CD4-positive, CD25-positive, alpha-beta regulatory T cell (primary cell): ENCODE measurements at places on chromosomes 7 and 10. TPM values are rescaled to one million over a fixed set of nuclear protein-coding genes. Genes with fewer than 3 reads are reported as not detected.

The CDK14 gene
- total RNA-seq = 4.0 TPM

DNA sequence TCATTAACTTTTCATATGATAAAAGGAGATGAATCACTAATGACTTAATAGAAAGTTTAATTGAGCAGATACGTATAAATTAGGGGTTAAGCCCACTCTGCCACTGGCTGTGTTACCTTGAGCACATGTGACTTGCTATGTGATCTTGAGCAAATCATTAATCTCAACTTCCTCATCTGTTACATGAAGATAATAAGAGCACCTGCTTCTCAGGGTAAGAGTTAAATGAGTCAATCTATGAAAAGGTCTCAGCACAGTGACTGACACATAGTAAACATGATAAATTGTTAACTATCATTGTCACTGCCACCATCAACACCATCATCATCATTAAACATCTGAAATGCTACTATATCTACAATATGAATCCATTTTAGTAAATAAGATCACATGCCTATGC lies 110.8 kb downstream of the TPK1 start:
- no peaks in the 10 kb centered on the region for H3K4me1 ChIP-seq
- no peak for DNase-seq
- no peak overlapping the region for H3K4me3 ChIP-seq
- no peak overlapping the region for H3K27ac ChIP-seq

GRCh38 chr7:137625197-137625596 lies 221.6 kb downstream of the DGKI start:
- no peak for DNase-seq
- H3K36me3 ChIP-seq = no peaks in the 10 kb centered on the region
- H3K27me3 ChIP-seq = peaks cover 2% of the 10 kb centered on the region
- no peaks in the 10 kb centered on the region for H3K4me1 ChIP-seq
- H3K4me3 ChIP-seq = no peak overlapping the region
- no peak overlapping the region for H3K27ac ChIP-seq

The ENO4 gene
- not detected for total RNA-seq

The OR6B1 gene
- total RNA-seq = not detected

GRCh38 chr10:71711052-71711623 lies 8.4 kb downstream of the C10orf105 start:
- no peak for DNase-seq
- no peaks in the 10 kb centered on the region for H3K27me3 ChIP-seq
- peaks cover 53% of the 10 kb centered on the region for H3K4me1 ChIP-seq
- H3K27ac ChIP-seq = peak overlapping the region; percentile 90
- H3K4me3 ChIP-seq = no peak overlapping the region

The FOXP2 gene
- not detected for total RNA-seq

- no peak overlapping the region for H3K4me3 ChIP-seq
- DNase-seq = no peak
- no peaks in the 10 kb centered on the region for H3K27me3 ChIP-seq
- no peak overlapping the region for H3K27ac ChIP-seq
Measured at GRCh38 chr10:126060261-126060931, 164.0 kb downstream of the FANK1 start.

GRCh38 chr10:92702301-92702916 lies 12.7 kb downstream of the HHEX start:
- no peaks in the 10 kb centered on the region for H3K36me3 ChIP-seq
- H3K4me1 ChIP-seq = peaks cover 17% of the 10 kb centered on the region
- H3K27me3 ChIP-seq = peaks cover 15% of the 10 kb centered on the region
- no peak overlapping the region for H3K4me3 ChIP-seq
- no peak for DNase-seq

The ADARB2 gene
- total RNA-seq = 2.9 TPM

- no peaks in the 10 kb centered on the region for H3K4me1 ChIP-seq
- H3K27me3 ChIP-seq = no peaks in the 10 kb centered on the region
- no peak overlapping the region for H3K27ac ChIP-seq
- no peak overlapping the region for H3K4me3 ChIP-seq
Measured at GRCh38 chr10:37535459-37536246, 321.8 kb downstream of the ZNF248 start.

- no peaks in the 10 kb centered on the region for H3K4me1 ChIP-seq
- H3K27ac ChIP-seq = no peak within 1 kb of the TSS
- no peaks in the 10 kb centered on the region for H3K36me3 ChIP-seq
- H3K27me3 ChIP-seq = no peaks in the 10 kb centered on the region
- H3K4me3 ChIP-seq = no peak within 1 kb of the TSS
Measured at GRCh38 chr7:134778941-134779740, at the start of gene CALD1. TSS of gene CALD1 (plus strand) at chr7:134779634. CDS start at chr7:134867734, 88,100 bp downstream.

- no peaks in the 10 kb centered on the region for H3K36me3 ChIP-seq
- H3K27ac ChIP-seq = no peak overlapping the region
- H3K27me3 ChIP-seq = peaks cover 3% of the 10 kb centered on the region
- DNase-seq = no peak
- H3K4me3 ChIP-seq = no peak overlapping the region
Measured at GRCh38 chr7:132083126-132083525, 493.1 kb downstream of the PLXNA4 start.

DNA sequence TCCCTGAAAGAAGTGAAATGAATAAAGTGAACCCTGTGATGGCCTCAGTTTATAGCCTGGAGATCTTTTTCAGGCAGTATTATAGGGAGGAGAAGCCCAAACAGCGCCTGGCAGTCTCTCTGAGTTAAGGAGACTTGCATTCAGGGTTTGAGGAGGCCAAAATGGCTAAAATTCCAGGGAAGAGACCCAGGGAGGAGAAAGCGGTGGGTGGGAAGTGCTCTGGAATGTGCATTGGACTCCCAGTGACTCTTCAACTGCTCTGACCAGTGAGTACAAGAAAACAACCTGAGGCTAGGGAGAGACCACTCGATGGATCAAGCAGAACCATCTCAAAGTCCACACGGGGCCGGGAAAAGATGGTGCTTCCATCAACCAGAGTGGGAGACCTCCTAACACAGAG lies 35.3 kb upstream of the EPHB6 start:
- H3K4me1 ChIP-seq = no peaks in the 10 kb centered on the region
- no peaks in the 10 kb centered on the region for H3K36me3 ChIP-seq
- DNase-seq = no peak
- H3K27ac ChIP-seq = no peak overlapping the region

GRCh38 chr7:104873401-104873800 lies 140.6 kb upstream of the KMT2E start:
- no peaks in the 10 kb centered on the region for H3K36me3 ChIP-seq
- no peak overlapping the region for H3K27ac ChIP-seq
- no peaks in the 10 kb centered on the region for H3K27me3 ChIP-seq
- peaks cover 2% of the 10 kb centered on the region for H3K4me1 ChIP-seq

DNA sequence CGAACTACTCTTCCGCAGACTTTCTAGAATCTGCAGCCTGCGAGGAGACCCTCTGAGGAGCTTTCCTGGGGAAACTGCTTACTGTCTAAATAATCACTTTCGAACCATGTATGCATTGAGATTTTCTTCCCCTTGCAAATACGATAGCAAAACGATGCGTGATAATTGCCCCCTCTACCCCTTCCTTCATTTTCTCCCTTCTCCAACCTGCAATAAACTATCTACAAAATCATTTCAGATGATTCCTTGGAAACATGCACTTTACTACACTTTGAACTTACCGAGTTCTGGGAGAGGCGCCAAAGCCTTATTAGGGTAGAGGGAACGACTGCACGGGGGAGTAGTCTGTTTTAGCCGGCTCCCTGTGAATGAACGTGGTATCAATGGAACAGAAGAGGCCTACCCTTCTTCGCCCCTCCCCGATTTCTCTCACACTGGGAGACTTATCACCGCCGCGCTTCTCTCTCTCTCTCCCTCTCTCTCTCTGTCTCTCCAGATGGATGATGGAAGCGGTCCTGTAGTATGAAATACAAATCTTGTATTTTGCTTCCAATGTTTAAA lies at the start of gene FGFBP3:
Gene FGFBP3, minus strand, starts transcription at position 370 of the 561 bp plus-strand sequence. CDS start 517 bp downstream, outside the sequence.
- H3K27ac ChIP-seq = peak within 1 kb of the TSS; percentile 55
- peak within 1 kb of the TSS; percentile 87 for H3K4me3 ChIP-seq
- H3K36me3 ChIP-seq = no peaks in the 10 kb centered on the region
- H3K27me3 ChIP-seq = peaks cover 15% of the 10 kb centered on the region
- DNase-seq = peak; percentile 49

DNA sequence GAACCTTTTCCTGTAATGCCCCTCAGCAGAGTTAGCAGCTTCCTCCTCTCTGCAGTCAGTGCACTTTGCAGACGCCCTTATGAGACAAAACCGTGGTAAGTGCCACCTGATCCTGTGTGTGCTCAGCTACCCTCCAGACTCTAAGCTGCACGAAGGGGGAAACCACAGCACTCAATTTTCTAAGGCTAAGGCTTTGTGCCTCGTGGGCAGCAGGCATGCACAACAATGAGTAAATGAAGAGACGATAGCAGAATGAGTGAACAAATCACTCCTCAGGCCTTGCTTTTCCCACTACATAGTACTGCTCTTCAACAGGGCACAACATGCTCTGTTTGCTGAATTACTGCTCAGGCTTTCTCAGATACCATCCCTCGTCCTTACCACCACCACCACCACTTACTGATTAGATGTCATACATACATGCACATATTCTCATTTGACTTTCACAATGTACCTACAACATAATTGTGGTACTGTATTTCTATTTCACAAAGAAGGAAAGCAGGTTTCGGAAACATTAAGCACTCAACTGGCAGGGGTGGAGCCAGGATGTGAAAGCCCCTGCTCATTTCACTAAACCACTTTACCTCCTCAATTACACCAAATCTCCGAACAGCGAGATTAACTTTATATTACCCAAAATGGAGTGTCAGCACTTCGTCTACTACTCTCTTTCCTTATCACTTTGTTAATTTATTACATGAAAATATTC lies 85.4 kb downstream of the ICA1 start:
- peaks cover 51% of the 10 kb centered on the region for H3K4me1 ChIP-seq
- peak overlapping the region; percentile 82 for H3K4me3 ChIP-seq
- peak; percentile 47 for DNase-seq

DNA sequence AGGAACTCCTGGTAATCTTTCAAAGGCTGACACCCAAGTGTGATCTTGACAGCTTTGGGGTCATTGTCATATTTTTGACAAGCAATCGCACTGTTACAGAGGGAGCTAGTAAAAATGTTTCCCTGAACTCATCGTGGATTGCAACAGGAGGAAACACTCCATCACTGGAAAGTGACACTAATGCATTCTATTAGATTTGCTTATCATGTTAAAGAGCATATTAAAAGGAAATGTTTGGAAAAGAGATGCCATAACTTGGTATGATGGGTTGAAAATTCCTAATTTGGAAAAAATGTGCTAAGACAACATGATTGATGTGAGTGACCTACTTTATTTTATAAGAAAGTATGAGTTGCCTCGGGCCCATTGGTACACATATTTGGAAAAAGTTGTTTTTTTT lies 22.7 kb upstream of the EMX2 start:
- H3K27ac ChIP-seq = no peak overlapping the region
- H3K27me3 ChIP-seq = peaks cover 7% of the 10 kb centered on the region
- no peak overlapping the region for H3K4me3 ChIP-seq

DNA sequence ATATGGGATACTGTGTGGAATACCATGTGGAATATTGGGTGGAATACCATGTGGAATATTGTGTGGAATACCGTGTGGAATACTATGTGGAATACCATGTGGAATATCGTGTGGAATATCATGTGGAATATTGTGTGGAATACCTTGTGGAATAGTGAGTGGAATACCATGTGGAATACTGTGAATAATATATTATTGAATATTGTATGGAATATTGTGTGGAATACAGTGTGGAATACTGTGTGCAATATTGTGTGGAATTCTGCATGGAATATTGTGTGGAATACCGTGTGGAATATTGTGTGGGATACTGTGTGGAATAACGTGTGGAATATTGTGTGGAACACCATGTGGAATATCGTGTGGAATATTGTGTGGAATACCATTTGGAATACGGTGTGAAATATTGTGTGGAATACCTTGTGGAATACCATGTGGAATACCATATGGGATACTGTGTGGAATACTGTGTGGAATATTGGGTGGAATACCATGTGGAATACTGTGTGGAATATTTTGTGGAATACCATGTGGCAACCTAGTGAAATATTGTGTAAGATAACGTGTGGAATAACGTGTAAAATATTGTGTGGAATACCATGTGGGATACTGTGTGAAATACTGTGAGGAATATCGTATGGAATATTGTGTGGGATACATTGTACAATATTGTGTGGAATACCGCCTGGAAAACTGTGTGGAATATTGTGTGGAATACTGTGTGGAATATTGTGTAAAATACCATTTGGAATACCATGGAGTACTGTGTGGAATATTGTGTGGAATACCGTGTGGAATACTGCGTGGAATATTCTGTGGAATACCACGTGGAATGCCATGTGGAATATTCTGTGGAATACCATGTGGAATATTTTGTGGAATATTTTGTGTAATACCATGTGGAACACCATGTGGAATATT lies 133.9 kb upstream of the CHST15 start:
- no peak overlapping the region for H3K4me3 ChIP-seq
- peak; percentile 54 for DNase-seq
- H3K4me1 ChIP-seq = no peaks in the 10 kb centered on the region
- H3K36me3 ChIP-seq = no peaks in the 10 kb centered on the region
- no peak overlapping the region for H3K27ac ChIP-seq

The AKR1C8 gene
- total RNA-seq = 3.2 TPM

DNA sequence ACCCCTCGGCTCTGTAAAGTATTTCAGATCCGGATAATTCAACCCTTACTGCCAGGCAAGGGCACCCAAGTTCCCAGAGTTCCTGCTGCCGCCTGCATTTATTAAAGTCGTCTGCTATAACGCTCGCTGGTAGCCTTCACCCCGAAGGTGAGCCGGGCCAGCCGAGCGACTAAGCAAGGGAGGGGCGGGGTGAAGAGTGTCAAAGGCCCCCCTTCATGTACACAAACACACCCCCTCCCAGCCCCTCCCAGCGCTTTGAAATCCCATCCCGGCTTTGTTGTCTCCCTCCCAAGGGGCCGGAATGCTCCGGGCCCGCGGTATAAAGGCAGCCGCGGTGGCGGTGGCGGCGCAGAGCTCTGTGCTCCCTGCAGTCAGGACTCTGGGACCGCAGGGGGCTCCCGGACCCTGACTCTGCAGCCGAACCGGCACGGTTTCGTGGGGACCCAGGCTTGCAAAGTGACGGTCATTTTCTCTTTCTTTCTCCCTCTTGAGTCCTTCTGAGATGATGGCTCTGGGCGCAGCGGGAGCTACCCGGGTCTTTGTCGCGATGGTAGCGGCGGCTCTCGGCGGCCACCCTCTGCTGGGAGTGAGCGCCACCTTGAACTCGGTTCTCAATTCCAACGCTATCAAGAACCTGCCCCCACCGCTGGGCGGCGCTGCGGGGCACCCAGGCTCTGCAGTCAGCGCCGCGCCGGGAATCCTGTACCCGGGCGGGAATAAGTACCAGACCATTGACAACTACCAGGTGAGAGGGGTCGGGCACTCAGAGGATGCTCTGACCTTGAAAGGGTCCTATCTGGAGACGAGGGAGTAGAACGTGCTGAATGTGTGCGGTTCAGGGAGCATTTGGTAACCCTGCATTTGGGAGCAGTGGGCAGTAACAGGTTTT lies at the start of gene DKK1:
Gene DKK1, plus strand, starts transcription at position 349 of the 889 bp plus-strand sequence. Its CDS starts 154 bp downstream, at position 503.
- H3K27me3 ChIP-seq = peaks cover 9% of the 10 kb centered on the region
- H3K27ac ChIP-seq = no peak within 1 kb of the TSS
- no peaks in the 10 kb centered on the region for H3K36me3 ChIP-seq
- no peaks in the 10 kb centered on the region for H3K4me1 ChIP-seq

The UTF1 gene
- not detected for total RNA-seq

GRCh38 chr10:58023341-58024073 lies 244.2 kb downstream of the IPMK start:
- H3K27ac ChIP-seq = no peak overlapping the region
- no peak overlapping the region for H3K4me3 ChIP-seq
- no peaks in the 10 kb centered on the region for H3K27me3 ChIP-seq
- DNase-seq = no peak

The EN2 gene
- total RNA-seq = not detected

GRCh38 chr7:150397346-150398107 lies 18.4 kb downstream of the ZNF775 start:
- H3K36me3 ChIP-seq = no peaks in the 10 kb centered on the region
- H3K4me1 ChIP-seq = peaks cover 8% of the 10 kb centered on the region
- no peak overlapping the region for H3K27ac ChIP-seq
- no peak overlapping the region for H3K4me3 ChIP-seq
